Uterus (tissue), 4 donors: ENCODE measurements at places on chromosomes 5 and 9.

DNA sequence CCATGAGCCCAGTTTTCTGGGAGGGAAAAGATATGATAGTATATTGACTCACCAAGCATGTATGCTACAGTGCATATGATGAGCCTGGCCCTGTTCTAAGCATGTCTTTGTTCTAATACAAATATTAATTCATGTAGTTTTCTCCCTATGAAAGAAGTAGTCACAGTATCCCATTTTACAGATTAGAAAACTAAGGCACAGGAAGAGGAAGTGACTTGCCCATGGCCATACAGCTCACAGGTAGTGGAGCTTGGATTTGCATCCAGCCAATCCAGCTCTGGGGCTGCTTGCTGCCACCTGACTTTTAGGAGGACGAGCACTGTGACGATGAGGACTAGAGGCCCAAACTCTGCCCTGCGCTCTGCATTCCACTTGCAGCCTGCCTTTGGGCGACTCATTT is 76.4 kb downstream of the AK8 start:
- DNase-seq, result no peak

DNA sequence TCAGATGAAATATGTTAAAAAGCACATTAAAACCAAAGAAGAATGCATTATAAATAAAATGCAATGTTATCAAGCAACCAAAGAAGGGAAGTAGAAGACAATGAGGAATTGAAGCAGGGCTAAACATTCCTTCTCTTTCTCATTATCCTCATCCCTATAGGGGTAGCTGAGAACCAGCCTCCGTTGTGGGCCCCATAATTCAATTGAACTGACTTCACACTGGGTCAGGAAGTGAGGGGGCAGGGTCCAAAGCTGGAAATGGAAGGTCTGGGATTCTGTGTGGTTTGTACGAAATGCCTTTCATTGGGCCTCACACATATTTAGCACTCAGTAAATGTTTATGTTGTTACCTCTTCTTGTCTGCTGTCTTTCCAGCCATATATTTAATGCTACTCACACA is 220.4 kb upstream of the CD180 start:
- no peak for DNase-seq

DNA sequence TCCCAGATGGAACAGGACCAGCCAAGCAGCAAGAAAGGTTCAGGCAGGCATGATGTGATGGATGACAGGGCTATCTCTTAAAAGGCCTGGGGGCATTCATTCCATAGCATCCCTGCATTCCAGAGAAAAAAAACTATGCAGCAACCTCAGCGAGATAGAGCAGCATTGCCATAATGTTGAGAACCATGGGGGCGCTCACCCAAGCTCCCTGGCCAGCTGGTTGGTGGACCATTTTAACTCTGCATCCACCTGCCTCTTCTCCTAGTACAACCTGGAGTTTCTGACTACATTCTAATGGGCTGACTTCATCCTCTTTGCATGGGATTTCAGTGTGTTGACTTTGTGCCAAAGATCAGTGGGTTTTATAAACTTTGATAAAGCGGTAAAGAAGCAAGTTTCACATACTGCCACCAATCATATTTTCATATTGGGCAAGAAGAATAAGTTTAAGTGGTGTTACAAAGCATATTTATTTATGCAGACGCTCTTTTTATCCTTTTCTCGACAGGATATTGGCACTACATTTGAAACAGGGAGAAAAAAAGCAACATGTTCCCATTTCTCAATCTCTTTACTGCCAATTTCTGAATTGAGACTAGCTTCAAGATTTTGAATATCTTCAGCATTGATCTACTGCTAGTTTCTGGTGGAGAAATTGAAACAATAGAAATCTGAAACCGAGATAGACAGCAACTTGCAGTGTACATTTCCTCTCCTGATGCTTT is 378.3 kb upstream of the WWC1 start:
- no peak for DNase-seq

DNA sequence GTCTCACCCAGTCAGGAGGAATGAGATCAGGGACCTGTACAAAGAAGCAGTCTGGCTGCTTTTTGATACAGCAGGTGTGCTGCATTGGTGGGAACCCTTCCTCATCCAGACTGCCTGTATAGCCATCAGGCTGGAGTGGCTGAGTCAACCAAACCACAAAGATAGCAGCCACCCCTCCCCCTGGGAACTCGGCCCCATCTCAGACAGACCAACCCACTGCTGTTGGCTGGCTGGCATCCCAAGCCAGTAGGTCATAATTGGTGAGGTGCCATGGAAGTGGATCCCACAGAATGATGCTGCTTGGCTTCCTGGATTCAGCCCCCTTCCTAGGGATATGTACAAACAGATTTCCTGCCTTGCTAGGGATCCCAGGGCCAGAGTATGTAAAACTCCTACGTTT is 60.9 kb downstream of the YTHDC2 start:
- DNase-seq, result no peak

GRCh38 chr9:137968235-137968634 is 90.7 kb downstream of the CACNA1B start:
- no peak for DNase-seq

GRCh38 chr5:116660929-116661328 is 86.3 kb upstream of the SEMA6A start:
- no peak for DNase-seq

GRCh38 chr5:175718401-175719108 is 60.7 kb downstream of the HRH2 start:
- DNase-seq, result no peak

DNA sequence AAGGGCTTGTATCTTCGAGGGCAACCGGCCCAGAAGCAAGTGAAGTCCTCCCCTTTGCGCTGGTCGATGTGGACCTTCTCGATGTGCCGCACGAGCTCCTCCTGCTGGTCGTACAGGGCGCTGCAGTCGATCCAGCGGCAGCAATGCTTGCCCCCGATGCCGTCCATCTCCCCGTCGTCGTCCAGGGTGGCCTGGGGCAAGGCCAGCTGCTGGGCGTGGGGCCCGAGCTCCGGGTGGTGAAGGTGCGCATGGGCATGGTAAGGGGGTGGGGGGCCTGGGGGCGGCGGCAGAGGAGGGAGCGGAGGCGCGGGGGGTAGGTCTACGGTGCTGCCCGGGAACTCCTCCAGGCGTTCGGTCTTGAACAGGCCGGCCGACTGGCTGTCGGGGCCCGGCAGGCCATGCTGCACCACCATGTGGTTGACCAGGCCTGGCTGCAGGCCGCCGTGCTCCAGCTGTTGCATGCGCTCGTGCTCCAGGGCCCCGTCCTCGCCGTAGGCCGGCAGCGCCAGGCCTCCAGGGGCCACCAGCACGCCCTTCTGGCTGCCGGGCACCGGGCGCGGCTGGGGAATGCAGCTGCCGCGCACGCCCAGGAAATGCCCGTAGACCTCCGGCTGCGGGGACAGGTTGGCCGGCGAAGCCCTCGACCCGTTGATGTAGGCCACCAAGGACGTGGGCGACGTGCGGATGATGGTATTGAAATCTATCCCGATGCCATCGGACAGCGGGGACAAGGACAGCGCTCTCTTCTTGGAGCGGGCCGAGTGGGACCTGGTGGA is 181.8 kb downstream of the GLIS3 start:
- no peak for DNase-seq
